ENCODE measurements at places on chromosomes 13 and 19.

GRCh38 chr19:38710928-38711725, 33.1 kb downstream of the CAPN12 start:
- no peak for DNase-seq

DNA sequence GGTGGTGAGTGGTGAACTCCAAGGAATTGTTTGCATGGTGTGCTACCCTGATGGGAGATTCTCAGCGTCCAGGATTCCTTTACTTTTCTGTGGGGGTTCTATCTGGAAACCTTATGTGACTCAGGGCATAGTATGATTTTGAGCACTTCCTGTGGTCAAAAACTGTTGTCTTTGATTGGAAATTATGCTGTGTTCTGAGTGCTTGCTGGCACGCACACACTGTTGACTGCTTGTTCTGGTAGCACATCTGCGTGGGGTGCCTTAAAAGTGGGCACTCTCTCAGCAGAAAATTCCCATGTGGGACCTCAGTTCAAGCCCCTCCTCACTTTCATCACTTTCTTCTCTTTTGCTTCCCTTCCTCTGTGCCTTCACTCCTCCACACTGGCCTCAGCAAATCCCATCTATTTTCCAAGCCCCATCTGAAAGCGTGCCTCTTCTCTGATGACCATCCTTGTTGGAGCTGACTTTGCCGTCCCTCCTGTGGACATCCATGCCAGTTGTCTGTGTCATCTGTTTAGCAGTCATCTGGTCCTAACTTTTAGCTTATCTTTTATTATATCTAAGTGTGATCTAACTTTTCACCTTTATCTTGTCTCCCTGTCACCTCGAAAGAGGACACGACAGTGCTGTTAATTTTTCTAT, 56.4 kb upstream of the NPAS1 start:
- no peak for DNase-seq

DNA sequence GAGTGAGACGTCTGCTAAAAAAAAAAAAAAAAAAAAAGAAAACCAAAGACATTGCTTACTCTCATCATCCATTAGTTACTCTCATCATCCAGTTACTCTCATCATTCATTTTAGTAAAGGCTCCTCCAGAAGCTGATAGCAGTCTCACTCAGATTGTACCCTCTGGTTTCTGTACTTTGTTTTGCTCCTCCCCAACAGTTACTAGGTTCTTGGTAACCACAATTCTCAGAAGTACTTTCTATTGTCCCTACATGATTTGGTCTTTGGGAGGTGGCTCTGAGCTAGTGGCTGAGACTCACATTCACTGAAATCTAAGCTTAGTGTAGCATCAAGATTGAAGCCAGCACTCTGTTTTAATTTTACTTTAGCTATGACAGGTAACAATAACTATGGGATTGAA, 14.3 kb downstream of the ERICH4 start:
- no peak for DNase-seq

DNA sequence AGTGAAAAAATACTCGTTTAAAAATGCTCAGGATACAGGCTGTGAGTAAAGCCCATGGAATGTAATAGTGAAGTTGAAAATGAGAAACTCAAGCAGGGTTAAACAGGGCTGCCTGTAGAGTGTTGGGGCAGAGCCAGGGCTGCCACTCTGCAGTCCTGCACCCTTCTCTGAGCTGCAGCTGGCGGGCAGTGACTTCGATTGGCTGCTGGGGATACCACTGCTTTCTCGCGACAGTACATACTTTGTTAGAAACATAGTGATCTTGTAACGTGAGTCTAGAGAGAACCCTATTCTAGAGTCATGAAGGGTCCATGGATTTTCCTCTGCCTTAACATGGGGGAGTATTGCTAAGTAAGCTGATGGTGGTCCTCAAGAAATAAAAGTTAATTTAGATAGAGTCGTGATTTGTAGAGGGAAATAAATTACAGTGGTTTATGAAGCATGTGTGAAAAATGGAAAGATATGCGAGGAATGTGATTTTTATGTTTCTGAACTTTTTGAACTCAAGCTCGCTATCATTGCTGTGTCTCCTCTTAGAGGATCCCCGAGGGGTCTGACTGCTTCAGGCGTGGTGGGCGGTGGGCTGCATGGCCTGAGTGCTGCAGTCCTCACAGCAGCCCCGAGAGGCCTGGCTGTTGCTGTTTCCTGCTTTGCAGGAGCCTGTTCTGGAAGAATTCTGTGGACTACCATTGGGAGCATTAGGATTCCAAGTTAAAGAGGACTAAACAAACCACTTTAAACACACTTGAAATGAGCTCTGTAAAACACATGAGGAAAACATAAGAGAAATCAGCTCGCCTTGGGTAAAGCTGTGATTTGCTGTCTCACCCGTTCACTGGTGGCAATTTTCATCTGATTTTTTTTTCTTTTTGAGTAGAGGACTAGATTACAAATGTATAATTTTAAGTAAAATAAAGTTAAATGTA, 95.7 kb downstream of the ARHGEF7 start:
- DNase-seq = no peak

- DNase-seq = no peak
Observed at GRCh38 chr19:19269952-19270694, 3.0 kb downstream of the TM6SF2 start.

GRCh38 chr13:72890546-72890945, 108.6 kb downstream of the PIBF1 start:
- DNase-seq = no peak

GRCh38 chr19:3730457-3730958, 22.3 kb downstream of the TJP3 start:
- no peak for DNase-seq

DNA sequence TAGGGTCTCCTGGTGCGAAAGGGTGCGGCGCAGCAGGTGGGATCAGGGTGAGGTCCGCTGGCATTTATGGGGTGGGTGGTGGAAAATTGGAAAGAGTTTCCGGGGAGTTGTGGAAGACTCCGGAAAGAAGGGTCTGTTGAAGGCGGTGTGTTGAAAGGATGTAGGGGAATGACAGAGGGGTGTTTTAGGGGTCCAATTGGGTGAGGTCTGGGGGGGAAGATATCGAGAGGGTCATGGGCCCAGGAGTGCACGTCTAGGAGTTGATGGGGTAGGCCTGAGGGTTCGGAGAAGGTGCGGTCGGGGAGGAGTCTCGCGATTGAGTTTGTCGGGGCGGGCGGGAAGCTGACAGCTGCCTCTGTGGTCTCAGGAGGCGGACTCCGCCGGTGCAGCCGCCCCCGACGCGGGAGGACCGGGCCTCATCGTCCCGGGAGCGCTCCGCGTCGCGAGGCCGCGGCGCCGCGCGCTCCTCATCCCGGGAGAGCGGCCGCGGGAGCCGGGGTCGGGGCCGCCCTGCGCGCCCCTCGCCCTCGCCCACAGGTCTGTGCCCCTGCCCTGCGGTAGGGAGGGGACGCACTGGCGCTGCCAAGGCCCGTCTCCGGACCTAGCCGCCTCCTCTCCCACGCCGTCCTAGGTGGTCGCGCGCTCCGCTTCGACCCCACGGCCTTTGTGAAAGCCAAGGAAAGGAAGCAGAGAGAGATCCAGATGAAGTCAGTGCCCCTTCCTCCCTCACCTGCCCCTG, 7.0 kb downstream of the PGLYRP1 start:
- DNase-seq = peak; percentile 59

- no peak for DNase-seq
Observed at GRCh38 chr13:93562676-93563075, 336.1 kb downstream of the GPC6 start.

GRCh38 chr13:91146601-91147000, 200.9 kb upstream of the MIR17HG start:
- no peak for DNase-seq

GRCh38 chr13:30666113-30666512, 48.4 kb downstream of the USPL1 start:
- DNase-seq = no peak

- DNase-seq = no peak
Observed at GRCh38 chr13:97107815-97108529, 113.7 kb upstream of the OXGR1 start.

DNA sequence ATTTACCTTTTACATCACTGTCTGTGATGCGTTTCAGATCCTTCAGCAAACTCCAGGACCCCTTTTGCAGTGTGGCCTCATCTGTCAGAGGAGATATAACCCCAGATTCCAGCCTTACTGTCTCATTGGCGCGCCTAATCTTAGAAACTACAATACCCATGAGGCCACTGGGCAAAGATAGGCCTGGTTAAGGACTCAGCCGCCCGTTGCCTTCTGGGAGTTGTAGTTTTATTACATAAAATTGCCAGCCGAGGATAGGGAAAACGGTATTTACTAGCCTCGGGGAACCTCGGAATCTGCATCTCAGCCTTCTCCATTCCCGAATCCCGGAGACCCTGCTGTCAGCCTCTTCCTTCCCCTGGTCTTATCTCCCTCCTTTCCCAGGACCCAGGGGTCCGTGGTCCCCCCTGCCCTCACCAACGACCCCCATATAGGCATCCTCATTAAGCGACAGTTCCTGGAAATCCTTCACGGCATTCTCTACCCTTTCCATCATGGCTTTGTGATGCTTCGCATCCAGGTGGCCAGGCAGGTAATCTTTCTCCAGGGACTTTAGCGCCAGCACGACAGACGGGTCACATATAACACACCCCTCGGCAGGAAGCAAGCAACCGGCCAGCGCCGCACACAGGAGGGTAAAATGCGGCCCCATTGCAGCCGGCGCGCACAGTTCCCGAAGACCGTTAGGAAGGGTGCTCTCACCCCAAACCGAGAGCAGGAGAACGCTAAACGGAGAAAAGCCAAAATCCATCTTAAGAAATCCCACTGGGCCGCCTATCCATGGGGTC, 1.3 kb downstream of the IZUMO1 start:
- peak; percentile 67 for DNase-seq

GRCh38 chr19:46413262-46414031, at the start of gene CCDC8:
Gene CCDC8 (minus strand): TSS chr19:46413564. CDS start chr19:46412810, 754 bp downstream.
- DNase-seq = no peak

GRCh38 chr19:43425567-43426392, 11.1 kb downstream of the TEX101 start:
- DNase-seq = no peak

- no peak for DNase-seq
Observed at GRCh38 chr19:33486936-33487811, 34.4 kb downstream of the PEPD start.

- no peak for DNase-seq
Observed at GRCh38 chr13:48178126-48178525, 54.9 kb upstream of the ITM2B start.

DNA sequence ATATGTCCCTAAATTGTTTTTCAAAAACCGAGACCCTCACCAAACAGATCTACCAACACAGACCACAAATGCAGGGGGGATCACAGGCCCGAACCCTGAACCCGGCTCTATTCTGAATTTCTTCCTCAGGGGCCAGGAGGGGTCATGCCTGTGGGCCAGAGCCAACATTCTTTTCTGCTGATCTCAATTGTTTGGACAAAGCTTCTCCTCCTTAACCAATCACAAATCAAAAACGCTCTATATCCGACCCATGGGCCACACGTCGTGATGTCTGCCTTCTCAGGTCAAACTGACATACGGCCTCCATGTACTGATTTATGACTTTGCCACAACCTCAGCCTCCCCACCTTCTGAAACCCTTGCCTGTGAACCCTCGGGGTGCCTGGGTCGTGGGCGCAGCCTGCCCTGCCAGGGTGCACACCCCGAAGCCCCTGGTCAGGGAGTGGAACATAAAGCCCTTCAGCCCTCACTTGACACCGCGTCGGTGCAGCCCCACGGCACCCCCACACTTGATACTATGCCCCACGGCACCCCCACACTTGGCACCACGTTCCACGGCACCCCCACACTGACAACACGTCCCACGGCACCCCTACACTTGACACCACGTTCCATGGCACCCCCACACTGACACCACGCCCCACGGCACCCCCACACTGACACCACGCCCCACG, 58.4 kb upstream of the C13orf46 start:
- DNase-seq = no peak

- DNase-seq = no peak
Observed at GRCh38 chr19:10964903-10965302, 4.1 kb downstream of the SMARCA4 start.

- DNase-seq = no peak
Observed at GRCh38 chr13:34107806-34108205, 289.9 kb downstream of the RFC3 start.

- no peak for DNase-seq
Observed at GRCh38 chr13:53068585-53069520, 40.2 kb downstream of the OLFM4 start.
